Type B pancreatic cell (in vitro differentiated cells): ENCODE measurements at places on chromosomes 4 and X.

- DNase-seq, result no peak
Observed at GRCh38 chrX:34343001-34343400, 210.9 kb upstream of the FAM47A start.

GRCh38 chrX:134623293-134624045 is 34.8 kb downstream of the PLAC1 start:
- DNase-seq, result no peak

- peak; percentile 70 for DNase-seq
Observed at GRCh38 chrX:55907968-55908607, 190.5 kb downstream of the RRAGB start.

GRCh38 chrX:150157291-150157690 is 205.8 kb upstream of the MAMLD1 start:
- no peak for DNase-seq

GRCh38 chr4:141350122-141350905 is 129.6 kb downstream of the ZNF330 start:
- no peak for DNase-seq

DNA sequence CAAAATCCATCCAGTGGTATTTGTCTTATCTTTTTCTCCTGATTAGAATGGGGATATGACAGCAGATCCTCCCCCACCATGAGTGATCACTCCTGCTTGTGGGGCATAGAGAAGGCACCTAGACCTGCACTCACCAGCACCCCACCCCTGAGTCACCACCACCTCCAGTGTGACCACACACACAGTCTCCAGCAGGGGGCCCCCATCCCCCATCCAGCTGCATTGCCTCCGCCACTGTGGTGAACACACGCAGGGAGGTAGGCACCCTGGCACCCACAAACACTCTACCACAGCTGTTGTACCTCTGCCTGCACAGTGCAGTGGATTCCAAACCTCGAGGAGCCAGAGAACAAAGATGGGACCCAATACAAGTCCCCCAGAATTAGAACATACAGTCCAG is 9.0 kb upstream of the MAGEA8 start:
- DNase-seq, result no peak

GRCh38 chr4:94759767-94760211 is 2.0 kb downstream of the BMPR1B start:
- DNase-seq, result no peak

GRCh38 chr4:188372829-188373228 is 233.6 kb downstream of the TRIML1 start:
- no peak for DNase-seq

GRCh38 chr4:10267066-10267465 is 150.5 kb upstream of the WDR1 start:
- DNase-seq, result no peak

DNA sequence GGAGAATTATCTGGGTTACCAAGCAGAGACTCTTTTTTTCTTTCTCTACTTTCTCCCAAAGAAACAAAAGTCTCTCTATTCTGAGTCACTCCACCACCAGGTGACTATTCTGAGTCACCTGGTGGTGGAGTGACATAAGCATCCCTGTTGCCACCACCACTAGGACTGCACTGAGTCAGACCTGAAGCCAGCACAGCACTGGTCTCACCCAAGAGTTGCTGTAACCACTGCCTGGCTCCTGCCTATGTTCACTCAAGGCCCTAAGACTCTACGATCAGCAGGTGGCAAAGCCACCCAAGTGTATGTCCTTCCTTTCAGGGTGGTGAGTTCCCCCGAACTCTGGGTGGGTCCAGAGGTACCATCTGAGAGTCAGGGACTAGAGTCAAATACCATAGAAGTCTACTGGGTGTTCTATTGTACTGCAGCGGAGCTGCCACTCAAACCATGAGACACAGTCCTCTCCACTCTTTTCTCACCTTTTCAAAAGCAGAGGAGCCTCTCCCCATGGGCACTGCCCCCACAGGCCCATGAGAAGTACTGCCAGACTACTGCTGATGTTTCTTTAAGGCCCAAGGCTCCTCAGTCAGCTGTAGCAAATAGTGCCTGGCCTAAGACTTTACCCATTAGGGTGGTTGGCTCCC is 209.6 kb upstream of the IRS4 start:
- DNase-seq, result no peak

- DNase-seq, result no peak
Observed at GRCh38 chrX:107730991-107731766, 44.4 kb downstream of the TSC22D3 start.

GRCh38 chr4:22884157-22884556 is 191.4 kb downstream of the GBA3 start:
- DNase-seq, result no peak

- DNase-seq, result no peak
Observed at GRCh38 chr4:6620891-6621555, 19.5 kb upstream of the MRFAP1 start.

GRCh38 chr4:105715692-105716278 is 7.2 kb downstream of the GSTCD start:
- no peak for DNase-seq

DNA sequence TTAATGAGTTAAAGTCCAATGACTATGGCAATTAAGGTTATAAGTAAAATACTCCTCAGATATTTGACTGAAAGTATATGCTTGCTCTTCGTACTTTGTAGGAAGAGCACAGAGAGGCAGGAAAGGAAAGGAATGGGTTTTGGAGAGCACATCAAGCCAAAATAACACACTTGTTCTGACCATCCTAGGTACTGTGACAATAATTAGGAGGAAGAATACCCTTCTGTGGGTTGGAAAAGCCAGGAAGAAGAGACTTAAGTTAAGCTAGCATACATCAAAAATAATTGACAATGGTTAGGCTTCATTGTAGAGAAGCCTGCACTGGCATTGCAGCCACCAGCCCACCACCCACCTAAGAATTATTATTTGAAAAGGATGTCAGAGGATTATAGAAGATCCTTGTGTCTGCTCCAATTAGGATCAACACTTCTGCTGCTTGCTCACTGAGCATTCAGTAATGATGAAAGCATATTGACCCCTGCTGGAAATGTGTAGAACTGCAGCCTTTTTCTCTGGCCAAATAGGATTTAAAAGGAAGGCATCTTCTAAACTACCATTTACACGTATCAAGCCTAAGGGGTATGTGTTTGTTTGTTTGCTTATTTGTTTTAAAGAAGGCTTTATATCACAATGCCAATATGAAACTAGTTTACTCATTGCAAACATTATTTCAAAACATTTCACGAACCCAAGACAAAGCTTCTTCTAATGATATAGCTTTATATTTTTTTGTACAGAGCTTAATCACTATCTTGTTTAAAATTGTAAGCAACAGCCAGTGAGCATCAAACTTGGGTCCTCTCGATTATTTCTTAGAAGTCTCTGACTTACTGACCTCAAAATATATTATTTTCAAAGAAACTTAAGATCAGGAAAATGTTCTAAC is 286.2 kb upstream of the TET2 start:
- DNase-seq, result no peak

GRCh38 chrX:6681521-6682145 is 146.7 kb upstream of the VCX3A start:
- no peak for DNase-seq

- no peak for DNase-seq
Observed at GRCh38 chr4:24889991-24890390, 22.9 kb downstream of the CCDC149 start.

DNA sequence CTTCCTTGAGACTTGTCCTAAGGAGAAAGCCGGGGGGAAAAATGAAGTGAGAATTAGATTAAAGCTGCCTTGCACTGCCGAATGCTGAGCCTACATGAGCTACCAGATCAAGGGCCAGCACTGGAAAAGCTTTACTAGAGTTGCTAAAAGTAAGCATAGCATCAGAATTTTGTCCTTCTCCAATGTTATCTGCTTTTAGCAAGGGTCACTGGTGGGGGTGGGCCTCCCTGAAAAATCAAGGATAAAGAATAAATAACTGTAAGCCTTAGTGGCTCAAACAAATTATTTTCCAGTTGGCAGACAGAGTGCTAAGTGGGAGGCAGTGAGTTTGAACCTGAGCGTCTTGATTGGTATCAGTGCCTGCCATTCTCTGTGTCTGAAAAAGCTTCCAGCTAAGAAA is 310.5 kb upstream of the PITX2 start:
- DNase-seq, result no peak

DNA sequence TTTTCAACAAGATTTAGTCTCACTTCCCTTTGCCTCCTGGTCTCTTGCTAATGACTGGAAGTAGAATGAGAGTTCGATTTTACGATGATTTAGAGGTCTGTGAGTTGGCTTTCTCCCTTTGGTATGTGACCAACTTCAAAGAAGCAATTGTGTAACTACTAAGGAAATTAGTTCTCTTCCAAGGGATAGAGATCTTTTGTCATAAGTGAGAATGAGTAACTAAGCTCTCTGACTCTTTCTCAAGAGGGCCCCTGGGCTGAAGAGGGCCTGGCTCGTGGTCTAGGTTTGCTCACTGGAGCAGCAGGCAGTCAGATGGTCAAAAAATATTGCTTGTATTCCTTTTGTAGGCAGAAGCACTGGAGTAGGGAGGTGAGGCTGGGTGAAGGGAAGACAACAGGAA is 176.3 kb downstream of the ENOX2 start:
- no peak for DNase-seq

DNA sequence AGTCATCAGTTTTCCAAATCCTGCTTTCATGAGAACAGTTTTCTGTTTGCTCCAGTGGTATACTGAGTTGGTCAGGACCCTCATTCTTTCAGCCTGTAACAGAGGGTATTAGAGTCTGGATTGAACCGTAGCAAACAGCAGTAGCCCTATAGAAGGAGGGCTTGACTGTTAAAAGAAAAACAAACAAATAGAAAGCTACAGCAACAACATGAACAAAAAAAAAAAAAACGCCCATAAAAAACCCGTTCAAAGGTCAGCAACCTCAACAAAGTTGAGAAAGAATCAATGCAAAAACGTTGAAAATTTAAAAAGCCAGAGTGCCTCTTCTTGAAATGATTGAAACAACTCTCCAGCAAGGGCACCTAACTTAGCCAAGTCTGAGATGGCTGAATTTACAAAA is 64.7 kb upstream of the UGT2B10 start:
- no peak for DNase-seq

- peak; percentile 74 for DNase-seq
Observed at GRCh38 chr4:181528570-181529184, 714.5 kb upstream of the TENM3 start.

DNA sequence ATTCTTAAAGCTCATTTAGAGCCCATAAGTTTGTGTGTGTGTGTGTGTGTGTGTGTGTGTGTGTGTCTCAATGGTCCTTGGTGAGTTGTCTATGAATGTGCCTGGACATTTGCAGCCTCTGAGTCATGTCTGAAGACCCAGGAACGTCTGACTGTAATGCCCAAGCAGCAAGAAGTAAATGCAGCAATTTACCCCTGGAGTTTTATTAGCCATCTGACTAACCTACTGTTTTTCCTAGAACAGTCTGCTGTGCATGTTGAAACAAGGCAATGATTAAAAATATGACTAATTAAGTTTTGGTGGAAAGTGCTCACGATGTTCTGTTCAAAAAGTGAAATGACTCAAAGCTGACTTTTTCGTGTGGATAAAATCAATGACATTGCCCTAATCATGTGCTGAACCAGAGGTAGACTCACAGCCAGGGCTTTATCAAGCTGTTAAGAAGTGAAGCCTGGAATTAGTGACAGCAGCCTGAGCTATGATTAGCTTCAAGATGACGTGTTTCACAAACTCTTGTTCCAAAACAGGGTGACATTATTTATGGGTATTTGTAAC is 201.6 kb downstream of the CPE start:
- no peak for DNase-seq

- DNase-seq, result no peak
Observed at GRCh38 chrX:16633754-16634153, 16.2 kb upstream of the S100G start.

- DNase-seq, result no peak
Observed at GRCh38 chrX:45614853-45615252, 414.2 kb upstream of the DIPK2B start.

- no peak for DNase-seq
Observed at GRCh38 chr4:58776627-58777026, 1666.4 kb upstream of the IGFBP7 start.

DNA sequence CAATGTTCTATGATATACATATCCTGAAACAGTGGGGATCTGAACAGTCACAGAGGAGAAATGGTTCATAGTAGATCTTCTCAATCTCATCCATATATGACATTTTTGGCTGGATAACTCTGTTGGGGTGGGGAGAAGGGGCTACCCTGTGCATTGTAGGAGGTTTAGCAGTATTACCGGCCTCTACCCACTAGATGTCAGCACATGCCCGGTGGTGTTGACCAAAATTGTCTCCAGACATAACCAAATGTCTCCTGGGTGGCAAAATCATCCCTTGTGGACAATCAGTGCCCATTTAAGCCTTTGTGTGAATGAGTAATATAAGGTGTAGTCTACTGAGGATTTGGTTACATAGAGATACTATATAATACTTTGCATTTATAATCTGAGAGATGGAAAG is 89.9 kb downstream of the PLS3 start:
- DNase-seq, result no peak

- DNase-seq, result no peak
Observed at GRCh38 chr4:185969657-185970056, 99.3 kb upstream of the TLR3 start.

GRCh38 chr4:3345384-3345783 is 52.6 kb downstream of the RGS12 start:
- no peak for DNase-seq

DNA sequence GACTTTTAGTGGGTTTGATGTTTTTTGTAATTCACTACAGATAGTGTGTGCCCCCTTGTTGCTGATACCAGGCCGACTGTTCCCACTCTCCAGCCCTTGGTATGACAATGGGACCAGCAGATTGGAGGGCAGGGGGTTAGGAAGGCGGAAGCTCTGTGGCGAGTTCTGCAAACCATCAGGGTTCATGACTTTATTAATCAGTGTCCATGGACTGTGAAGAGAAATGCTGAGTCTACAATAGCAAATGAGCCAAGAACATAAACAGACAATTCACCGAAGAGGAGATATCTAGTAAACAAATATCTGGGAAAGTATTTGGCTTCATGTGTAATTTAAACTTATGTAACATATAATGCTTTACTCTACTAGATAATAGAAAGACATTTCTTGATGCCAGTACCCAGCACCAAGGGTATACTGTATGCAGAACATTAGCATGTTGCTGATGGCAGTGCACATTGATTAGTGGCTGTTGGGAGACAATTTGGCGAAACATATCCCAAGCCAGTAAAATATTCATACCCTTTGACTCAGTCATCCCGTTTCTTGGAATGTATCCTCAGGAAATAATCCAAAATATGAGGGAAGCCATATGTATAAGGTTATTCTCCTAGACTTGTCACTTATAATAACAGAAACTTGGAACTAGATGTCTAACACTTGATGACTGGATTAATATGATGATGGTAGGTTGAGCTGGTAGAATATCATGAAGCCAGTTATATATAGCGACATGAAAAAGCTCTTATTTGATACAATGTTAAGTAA is 169.4 kb downstream of the PTTG2 start:
- DNase-seq, result no peak
